Stimulated activated CD8-positive, alpha-beta memory T cell treated with anti-CD3 and anti-CD28 coated beads, Interleukin-2, amount 100 ng/mL, for 1 hour (primary cell): ENCODE measurements at places on chromosomes 2 and 18.

GRCh38 chr2:12057436-12058166, 311.2 kb downstream of the LPIN1 start:
- DNase-seq: peak; percentile 24

DNA sequence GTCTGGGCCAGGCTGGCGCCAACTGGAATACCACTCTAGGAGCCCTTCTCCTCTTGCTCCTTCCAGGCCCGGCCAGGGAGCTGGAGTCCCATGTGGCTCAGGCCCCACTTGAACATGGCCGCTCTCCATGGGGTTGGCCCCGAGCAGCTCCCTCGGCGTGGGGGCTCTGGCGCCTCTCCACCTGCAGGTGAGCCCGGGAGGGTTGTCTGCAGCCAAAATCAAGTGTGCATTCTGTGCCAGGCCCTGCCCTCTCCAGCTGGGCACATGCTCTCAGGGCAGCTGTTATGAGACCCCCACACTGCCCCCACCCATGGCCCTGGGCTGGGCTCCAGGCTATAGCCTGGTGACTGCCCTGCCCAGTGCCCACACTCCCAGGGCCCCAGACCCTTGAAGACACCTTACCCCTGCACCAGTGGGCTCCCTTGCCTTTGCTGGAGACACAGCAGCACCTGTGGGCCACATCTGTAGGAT, 45.8 kb upstream of the HS6ST1 start:
- no peak for DNase-seq

DNA sequence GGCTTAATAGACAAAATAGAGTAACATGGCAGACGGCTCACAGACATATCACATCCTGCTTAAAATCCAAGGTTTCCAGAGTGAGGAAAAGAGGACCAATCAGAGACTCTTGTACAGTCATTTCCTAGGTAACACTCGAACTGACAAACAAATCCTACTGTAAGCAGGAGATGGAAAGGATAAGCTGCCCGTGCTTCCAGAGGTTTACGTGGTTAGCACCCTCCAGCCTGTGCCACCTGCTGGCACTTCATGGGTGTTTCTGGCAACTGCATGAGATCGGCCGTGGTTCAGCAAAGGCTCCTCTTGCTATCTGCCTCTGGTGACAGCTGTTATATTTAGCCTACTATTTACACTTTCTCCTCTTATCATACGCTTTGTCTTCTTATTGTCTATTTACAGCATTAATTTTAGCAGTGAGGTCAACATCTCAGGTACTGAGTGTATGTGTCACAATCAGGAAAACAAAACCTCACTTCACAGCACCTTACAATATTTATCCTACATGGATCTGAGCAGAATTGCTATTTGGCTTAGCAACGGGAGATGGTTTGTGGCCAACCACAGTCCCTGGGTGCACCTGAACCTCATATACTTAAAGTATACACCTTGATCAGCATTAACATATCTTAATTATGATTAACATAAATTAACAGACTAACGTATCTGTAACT, 226.9 kb downstream of the TMEM163 start:
- no peak for DNase-seq

- DNase-seq: no peak
Observed at GRCh38 chr2:211494536-211494935, 938.1 kb downstream of the CPS1 start.

DNA sequence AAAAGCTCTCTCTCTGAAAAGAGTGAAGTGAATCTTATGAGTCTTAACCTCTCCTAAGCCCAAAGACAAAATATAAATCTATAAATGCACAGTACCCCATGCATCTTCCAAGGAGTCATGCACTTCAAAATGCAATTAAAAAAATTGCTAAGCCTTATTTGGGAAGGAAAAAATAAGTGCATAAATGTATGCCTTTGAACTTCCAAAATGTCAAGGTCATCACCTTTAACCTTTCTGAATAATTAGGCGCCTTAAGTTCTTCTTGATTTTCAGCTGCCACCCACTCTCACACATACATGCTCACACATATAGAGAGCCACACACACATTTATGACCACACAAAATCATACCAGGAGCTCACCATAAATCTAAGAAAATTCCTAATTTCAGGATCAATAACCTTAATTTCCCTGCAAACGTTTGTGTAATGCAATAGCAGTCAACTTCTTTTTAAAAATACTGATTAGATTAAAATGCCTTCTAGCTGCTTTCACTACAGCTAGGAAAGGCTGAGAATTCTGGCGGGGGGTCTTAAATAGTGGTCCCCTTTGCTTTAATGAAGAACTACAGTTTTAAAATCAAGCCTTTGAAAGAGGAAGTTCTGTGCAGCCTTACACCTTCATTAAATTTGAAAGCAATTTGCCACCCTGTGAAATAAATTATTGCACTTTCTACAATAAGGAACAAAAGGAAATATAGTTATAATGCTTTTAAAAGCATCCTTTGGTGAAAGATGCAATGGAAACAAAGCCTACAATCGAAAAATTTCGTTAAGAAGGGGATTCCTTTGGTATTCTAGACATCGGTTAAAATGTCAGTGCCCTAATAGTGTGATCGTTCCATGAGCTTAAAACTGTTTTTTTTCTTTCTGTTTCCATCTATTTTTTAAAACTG, 3.6 kb downstream of the HOXD11 start:
- no peak for DNase-seq
